Endothelial cell (in vitro differentiated cells): ENCODE measurements at places on chromosomes 7 and 10.

DNA sequence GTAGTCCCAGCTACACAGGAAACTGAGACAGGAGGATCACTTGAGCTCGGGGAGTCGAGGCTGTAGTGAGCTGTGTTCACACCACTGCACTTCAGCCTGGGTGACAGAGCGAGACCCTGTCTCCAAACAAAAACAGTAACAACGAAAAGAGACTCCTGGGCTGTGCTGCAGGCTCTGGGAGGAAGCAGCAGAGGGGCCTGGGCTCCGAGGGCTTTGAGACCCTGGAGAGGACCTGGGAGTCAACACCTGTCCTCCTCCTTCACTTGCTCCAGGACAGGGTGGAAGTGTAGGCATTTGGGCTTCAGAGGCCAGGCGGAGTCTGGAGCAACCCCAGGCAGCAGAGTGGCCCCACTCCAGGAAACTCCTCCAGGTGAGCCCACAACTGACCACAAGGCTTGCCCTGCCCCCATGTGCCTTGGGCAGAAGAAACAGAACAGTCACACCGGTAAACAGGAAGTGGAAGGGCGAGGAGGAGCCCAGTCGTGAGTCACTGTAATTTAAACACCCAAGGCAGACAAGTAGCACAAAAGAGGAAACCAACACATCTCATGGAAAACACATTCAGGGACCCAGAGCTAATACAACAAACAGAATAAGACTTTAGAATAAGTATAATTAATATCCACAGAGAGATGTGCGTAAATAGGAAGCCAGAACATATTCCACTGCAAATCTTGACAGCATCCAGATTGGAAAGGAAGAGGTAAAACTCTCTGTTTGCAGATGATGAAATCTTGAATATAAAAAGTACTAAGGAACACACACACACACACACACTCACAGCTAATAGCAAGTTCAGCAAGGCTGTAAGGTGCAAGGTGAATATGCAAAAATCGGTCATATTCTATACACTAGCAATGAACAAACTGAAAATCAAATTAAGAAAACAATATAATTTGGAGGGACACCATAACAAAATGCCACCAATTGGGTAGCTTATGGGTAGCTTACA is 20.5 kb upstream of the RASGEF1A start:
- peak overlapping the region; percentile 15 for H3K27ac ChIP-seq
- H3K27me3 ChIP-seq, result peaks cover 5% of the 10 kb centered on the region
- H3K4me3 ChIP-seq, result no peak overlapping the region
- no peak for DNase-seq
- H3K4me1 ChIP-seq, result peaks cover 18% of the 10 kb centered on the region

DNA sequence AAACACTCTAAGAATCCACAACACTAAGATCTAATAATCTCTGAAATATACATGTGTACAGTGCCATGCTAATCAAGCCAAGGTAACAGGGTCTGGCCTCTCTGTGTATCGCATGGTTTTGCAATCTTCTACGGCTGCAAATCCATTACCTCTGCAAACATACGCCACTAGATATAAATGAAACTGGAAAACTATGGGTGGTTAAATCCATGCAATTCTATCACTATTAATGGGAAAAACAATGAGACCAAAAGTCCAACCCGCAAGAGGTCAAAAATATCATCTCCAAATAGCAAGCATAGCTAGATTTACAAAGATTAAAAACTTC is 23.0 kb downstream of the SGCE start:
- no peak overlapping the region for H3K27ac ChIP-seq
- no peak for DNase-seq
- H3K4me3 ChIP-seq, result no peak overlapping the region
- no peaks in the 10 kb centered on the region for H3K36me3 ChIP-seq
- H3K4me1 ChIP-seq, result no peaks in the 10 kb centered on the region
- no peaks in the 10 kb centered on the region for H3K27me3 ChIP-seq

- H3K27ac ChIP-seq, result no peak overlapping the region
- H3K4me1 ChIP-seq, result peaks cover 5% of the 10 kb centered on the region
- H3K36me3 ChIP-seq, result no peaks in the 10 kb centered on the region
- peaks cover 3% of the 10 kb centered on the region for H3K27me3 ChIP-seq
- DNase-seq, result no peak
Measured at GRCh38 chr10:113743594-113743993, 7.9 kb upstream of the PLEKHS1 start.

DNA sequence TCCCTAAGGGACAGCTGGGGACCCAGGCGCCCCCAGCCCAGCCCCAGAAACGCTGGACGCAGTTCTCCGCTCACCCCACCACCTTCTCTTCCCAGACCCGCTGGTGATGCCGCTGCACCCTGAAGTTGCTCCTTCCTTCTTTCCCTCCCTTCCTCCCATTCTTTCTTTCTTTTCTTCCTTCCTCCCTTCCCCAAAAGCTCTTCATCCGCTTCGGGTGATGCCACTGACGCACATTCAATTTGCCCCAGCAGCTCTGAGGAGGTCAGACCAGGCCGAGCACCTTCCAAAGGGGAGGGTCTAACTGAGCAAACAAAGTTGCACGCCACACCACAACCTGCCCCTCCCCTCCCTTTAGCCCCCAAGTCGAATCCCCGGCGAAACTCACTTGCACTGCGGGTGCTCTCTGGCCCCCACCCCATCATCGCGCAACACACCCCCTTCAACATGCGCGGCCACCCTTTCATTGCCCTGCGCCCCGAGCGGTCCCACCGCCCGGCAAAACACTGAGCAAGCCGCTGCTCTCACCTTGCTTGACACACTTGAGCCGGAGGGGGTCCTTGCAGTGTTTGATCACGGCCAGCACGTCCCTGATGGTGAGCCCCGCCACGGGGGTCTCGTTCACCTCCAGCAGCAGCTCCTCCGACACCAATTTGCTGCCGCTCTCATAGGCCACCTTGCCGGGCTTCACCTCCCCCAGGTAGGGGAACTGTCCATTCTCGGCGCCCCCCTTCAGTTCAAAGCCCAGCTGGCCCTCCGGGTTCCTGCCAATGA is 787 bp downstream of the MAGI2 start:
- H3K27me3 ChIP-seq, result peaks cover 9% of the 10 kb centered on the region
- peak overlapping the region; percentile 68 for H3K27ac ChIP-seq
- DNase-seq, result peak; percentile 23
- H3K4me1 ChIP-seq, result peaks cover 20% of the 10 kb centered on the region

DNA sequence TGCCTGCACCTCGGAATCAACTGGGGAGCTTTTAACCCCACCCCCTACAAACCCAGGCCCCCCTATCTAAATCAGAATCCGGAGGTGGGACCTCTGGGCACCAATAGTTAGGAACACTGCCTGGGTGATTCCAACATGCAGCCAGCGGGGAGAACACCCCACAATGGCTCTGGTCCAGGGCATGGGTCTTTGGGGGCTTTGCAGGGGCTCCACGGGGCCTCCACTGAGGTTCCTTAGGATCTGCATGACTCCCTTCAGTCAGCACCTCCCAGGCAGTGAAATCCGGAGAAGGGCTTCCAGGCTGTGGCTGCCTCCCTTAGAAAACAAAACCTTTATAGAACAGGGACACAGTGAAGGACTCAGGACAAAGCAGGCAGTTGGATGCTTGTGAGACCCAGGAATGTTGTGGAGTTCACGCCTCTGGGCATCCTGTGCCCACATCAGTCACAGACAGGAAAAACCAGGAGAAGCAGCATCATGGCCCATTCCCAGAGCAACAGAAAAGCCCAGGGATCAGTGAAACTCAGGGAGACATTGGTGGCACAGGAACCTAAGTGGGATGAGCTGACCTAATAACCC is 16.5 kb upstream of the AOC1 start:
- no peaks in the 10 kb centered on the region for H3K36me3 ChIP-seq
- H3K27ac ChIP-seq, result no peak overlapping the region
- H3K4me3 ChIP-seq, result no peak overlapping the region
- DNase-seq, result no peak
- H3K4me1 ChIP-seq, result peaks cover 4% of the 10 kb centered on the region

GRCh38 chr10:10542477-10542876 is 475.2 kb upstream of the CELF2 start:
- peaks cover 4% of the 10 kb centered on the region for H3K4me1 ChIP-seq
- DNase-seq, result no peak
- no peak overlapping the region for H3K27ac ChIP-seq
- no peaks in the 10 kb centered on the region for H3K27me3 ChIP-seq

- no peaks in the 10 kb centered on the region for H3K27me3 ChIP-seq
- H3K36me3 ChIP-seq, result no peaks in the 10 kb centered on the region
- DNase-seq, result no peak
Measured at GRCh38 chr10:99809931-99810615, 27.6 kb downstream of the ABCC2 start.

GRCh38 chr10:78451592-78451991 is 417.9 kb downstream of the RPS24 start:
- H3K4me1 ChIP-seq, result peaks cover 2% of the 10 kb centered on the region
- H3K4me3 ChIP-seq, result no peak overlapping the region
- DNase-seq, result no peak
- H3K36me3 ChIP-seq, result peaks cover 3% of the 10 kb centered on the region
- H3K27ac ChIP-seq, result no peak overlapping the region

- H3K4me3 ChIP-seq, result no peak overlapping the region
- H3K36me3 ChIP-seq, result peaks cover 7% of the 10 kb centered on the region
- no peak for DNase-seq
- peaks cover 22% of the 10 kb centered on the region for H3K4me1 ChIP-seq
- peak overlapping the region; percentile 74 for H3K27ac ChIP-seq
- peaks cover 3% of the 10 kb centered on the region for H3K27me3 ChIP-seq
Measured at GRCh38 chr10:68586606-68587305, 26.6 kb downstream of the TET1 start.

- DNase-seq, result no peak
- no peaks in the 10 kb centered on the region for H3K36me3 ChIP-seq
- no peaks in the 10 kb centered on the region for H3K4me1 ChIP-seq
- peaks cover 1% of the 10 kb centered on the region for H3K27me3 ChIP-seq
Measured at GRCh38 chr10:8416760-8417159, 362.3 kb downstream of the GATA3 start.

GRCh38 chr10:3281941-3282673 is 109.5 kb upstream of the PITRM1 start:
- H3K4me3 ChIP-seq, result no peak overlapping the region
- H3K27me3 ChIP-seq, result no peaks in the 10 kb centered on the region
- no peak for DNase-seq
